ENCODE measurements at places on chromosomes 12 and 14. TPM values are rescaled to one million over a fixed set of nuclear protein-coding genes. Genes with fewer than 3 reads are reported as not detected.

Gene MRPS35
- total RNA-seq = 97.6 TPM

GRCh38 chr12:121170611-121171260 is 38.1 kb downstream of the P2RX7 start:
- peak; percentile 82 for DNase-seq

Gene PSMD9
- total RNA-seq = 65.7 TPM

DNA sequence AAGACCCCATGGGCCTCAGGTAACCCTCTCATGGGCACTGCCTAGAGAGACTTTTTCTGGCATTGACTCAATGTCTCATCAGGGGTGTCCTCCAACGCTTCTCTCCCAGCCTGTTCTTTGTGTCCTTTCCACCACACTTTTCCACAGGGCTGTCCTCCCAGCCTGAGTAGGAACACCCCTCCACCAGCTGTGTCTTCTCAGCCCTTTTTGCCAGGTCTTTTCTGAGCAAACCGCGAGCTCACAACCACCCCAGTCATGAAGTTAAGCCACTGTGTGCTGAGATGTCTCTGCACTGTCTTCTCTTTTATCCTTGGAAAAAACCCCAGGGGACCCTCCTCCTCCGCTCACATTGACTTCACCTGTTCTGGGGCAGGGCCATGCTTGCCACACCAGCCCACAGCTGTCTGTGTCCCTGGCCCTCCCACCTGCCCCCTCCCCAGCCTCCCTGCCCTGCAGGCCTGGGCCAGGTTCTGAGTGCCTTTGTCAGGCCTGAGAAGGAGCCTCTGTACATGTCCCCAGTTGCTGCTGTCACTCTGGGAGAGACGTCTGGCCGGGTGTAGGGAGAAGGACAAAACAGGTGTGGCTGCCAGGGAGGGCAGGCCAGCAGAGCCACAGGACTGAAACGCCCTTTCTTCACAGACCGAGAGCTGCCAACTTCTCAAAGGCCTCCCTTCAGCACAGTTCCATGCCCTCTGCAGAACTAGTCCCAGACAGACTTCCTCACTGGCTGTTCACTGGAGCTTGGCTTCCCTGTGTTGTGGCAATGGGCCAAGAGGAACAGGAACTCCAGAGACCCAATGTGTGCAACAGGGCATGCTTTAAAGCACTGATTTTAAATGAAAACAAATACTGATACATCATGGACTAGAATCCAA is 50.5 kb upstream of the PNMA1 start:
- DNase-seq = peak; percentile 34

Gene TTLL5
- 31.0 TPM for total RNA-seq

DNA sequence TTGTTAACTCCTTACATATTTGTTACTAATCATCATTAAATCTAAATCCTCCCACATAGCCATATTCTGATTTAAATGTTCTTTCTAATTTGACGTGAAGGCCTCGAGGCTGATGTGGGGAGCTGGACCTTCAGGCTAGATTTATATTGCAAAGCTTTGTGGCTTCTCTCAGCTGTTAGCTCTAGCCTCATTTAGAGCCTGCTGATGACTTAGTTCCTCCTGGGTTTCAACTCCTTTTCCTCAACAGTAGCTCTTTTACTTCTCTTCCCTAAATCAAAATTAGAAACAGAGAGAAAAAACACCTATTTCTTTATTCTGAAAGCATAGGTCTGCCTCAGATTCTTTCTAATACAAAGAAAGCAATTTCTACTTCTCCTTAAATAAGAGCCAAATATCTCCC is 477.5 kb upstream of the CCDC196 start:
- no peak for DNase-seq

DNA sequence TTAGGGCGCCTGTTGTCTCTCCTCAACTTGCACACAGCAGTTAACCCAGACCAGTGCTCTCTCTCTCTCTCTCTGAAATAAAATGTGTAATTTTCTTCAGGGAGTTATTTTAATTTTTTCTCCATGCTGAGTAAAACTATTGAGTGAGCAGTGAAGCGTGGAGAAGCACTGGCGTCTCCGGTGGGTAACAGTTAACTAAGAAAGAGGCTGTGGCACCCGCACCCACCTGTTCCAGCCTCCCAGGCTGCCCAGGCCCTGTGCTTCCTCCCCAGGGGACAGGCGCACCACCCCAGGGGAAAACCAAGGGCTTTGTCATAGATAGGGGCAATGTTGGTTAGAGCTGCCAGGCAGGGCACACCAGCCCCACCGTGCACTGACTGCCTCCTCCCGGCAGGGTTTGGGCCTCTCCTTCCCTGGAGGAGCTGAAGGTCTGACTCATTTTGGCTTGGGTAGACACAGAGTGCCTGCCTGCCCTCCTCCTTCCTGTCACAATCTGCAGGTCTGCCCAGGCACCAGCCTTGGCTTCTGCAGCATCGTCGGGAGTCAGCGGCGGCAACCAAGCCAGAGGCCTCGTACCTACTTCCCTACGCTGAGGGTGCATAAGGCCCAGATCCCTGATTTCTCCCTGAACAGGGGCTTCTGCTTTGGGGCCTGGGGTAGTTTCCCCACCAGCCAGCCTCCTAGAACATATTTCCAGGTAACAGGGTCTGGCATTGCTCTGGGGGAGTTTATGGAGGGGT is 3.9 kb downstream of the HOXC5 start:
- peak; percentile 65 for DNase-seq

DNA sequence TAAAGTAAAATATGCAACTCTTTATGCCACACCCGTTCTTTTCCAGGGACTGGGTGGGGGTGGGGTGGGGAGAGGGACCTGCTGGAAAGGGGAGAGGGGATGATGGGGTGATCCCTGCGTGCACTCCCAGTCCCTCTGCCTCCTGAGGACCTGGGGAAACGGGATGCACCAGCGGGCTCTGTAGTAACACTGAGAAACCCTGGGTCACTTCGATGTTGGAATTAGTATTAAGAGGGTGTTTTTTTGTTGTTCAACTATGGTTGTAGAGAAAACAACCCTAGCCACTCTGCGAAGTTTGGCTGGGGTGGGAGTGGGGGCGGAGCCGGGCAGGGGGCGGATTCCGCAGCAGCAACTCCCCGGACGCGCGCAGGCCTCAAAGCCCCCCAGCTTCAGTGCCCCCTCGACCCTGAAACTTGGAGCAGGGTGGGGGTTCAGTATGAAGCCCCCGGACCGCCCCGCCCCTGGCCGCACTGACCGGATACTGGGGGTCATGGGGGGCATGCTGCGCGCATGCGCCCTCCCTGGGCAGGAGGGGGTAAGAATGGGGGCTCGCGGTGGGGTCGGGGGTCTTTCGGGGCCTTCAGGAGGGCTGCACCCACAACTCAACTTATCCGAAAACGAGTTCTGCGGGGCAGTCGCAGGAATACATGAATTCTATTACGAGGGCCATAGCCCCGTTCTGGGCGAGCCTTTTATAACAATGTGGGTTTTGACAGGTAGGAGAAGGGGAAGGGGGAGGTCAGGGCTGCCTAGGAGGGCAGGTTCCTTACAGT is 1.3 kb upstream of the ARHGEF25 start:
- no peak for DNase-seq

Gene RHOF
- total RNA-seq = 0.27 TPM

GRCh38 chr14:105935384-105935783 is 409.0 kb downstream of the TMEM121 start:
- DNase-seq = no peak

GRCh38 chr12:64669270-64669842 is 59.1 kb downstream of the RASSF3 start:
- DNase-seq = no peak

DNA sequence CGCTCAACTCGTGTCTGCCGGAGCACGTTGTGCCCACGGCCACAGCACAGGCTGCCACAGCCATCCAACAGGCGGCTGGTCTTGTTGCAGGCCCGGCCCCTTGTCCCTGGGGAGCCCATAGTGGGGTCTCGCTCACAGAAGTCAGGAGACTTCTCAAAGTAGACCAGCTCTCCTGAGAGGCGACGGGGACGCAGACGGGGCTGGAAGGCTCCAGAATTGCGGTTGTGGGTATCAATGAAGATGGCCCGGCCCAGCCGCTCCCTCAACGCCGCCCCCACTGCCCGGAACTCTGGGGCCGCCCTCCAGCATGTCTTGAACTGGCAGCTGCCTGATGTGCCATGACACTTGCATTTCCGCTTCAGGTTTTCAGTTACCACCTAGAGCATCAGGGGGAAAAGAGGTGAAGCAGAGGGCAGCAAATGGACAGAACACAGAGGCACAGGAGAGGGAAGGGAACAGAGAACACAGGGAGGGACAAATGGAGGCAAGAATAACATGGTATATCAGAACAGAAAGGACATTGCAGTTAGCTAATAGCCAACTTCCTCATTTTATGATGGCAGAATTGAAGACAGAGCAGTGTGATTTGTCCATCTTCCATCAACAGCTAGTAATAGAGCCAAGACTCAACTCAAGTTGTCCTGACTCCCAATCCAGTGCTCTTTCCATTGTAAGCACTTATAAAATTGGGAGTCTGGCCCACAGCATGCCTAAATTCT is 5.2 kb downstream of the WNT10B start:
- no peak for DNase-seq

- peak; percentile 36 for DNase-seq
Observed at GRCh38 chr12:117724543-117724942, 244.2 kb downstream of the KSR2 start.

DNA sequence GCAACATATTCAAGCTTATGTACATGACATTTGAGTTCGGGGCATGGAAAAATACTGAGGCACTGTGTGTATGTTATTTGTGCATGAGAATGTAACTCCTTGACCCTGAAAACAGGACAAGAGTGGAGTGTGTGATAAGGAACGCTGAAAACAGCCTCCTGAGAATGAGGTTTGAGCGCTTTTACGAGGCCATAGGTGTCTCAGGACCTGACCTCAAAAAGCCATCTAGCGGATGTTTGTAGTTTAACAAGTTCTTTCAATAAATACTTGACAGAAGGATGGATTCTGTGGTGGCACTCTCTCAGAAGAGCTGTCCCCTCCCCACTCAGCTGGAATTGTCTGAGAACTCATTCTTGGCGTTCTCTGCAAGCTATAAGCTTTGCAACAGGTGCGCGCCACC is 350.5 kb upstream of the TMTC1 start:
- DNase-seq = peak; percentile 51

All from M059J (cell line).